ENCODE measurements at places on chromosomes 5 and 9.

GRCh38 chr5:9370256-9370655, 175.6 kb downstream of the SEMA5A start:
- peak; percentile 47 for DNase-seq

DNA sequence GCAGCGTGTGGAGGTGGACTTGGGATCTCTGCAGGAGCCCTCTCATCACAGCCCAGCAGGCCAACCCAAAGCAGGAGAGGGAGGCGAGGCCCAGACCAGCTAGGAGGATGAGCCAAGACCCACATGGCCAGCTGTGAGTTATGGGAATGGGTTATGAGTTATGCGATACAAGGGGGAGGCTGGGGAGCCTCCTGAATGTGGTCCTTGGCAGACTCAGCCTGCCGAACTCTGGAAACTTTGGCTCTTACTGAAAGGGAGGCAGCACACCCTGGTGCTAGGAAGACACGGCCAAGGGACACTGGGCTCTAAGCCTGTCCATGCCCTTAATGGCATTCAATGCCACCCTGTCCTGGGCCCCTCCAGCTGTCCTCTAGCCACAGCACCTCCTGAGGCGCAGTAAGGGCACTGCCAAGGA, 7.7 kb upstream of the VAV2 start:
- DNase-seq: no peak

GRCh38 chr5:157710882-157711281, 20.3 kb upstream of the THG1L start:
- peak; percentile 70 for DNase-seq

DNA sequence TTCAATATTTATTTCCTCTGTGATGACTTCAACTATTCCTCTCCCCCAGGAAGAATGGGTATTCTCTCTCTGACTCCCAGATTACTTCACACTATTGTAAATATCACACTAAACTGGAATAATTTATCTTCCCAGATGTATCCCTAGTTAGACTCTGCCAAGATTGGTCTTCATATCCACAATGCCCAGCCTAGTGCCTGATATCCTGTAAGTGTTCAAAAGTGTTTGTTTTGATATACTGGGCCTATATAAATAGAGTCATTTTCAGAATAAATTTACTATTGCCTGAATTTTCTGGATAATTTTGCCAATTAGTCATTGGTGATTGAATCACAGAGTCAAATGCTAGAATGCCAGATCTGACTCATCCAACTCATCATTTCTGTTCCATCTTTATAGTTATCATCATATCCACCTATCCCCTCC, 143.7 kb upstream of the TNC start:
- DNase-seq: peak; percentile 75

- peak; percentile 39 for DNase-seq
Measured at GRCh38 chr9:124257070-124257843, 492 bp upstream of the NEK6 start.

- no peak for DNase-seq
Measured at GRCh38 chr5:173158366-173158765, 14.0 kb downstream of the BNIP1 start.

- no peak for DNase-seq
Measured at GRCh38 chr5:149723374-149723773, 6.7 kb upstream of the PPARGC1B start.

DNA sequence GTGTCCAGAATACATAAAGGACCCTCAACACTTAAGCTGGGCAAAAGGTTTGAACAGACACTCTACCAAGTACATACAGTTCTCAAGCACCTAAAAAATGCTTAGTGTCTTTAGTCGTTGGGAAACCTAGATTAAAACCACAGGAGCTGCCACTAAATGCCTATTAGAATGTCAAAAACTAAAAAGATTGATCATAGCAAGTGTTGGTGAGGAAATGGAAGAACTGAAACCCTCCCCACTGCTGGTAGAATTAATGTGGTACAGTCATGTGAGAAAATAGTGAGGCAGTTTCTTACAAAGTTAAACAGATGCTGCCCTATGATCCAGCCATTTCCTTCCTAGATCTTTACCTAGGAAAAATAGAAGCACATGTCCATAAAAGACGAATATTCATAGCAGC, 40.6 kb downstream of the SFXN1 start:
- no peak for DNase-seq

- DNase-seq: peak; percentile 57
Measured at GRCh38 chr5:60961685-60962084, 16.7 kb downstream of the NDUFAF2 start.

GRCh38 chr5:54753034-54753433, 232.4 kb downstream of the ESM1 start:
- DNase-seq: peak; percentile 59

DNA sequence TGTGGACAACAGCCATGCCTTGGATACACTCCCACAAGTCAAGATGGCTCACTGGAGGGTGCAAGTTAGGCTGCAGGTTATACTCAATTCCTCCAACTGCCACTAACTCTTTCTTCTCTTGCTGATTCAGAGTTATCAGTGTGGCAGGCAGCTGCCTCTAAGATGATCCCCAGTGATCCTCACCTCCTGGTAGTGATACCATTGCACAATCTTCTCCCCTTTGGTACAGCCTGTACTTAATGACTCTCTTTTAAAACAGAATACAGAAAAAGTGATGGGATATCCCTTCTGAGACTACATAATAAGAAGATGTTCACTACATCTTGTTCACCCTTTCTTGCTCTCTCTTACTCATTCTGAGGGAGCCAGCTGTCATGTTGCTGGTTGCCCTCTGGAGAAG, 323.1 kb downstream of the RAB3C start:
- no peak for DNase-seq
